Mesenteric fat pad (tissue), 1 donor: ENCODE measurements at places on chromosomes 5 and 9. TPM values are rescaled to one million over a fixed set of nuclear protein-coding genes. Genes with fewer than 3 reads are reported as not detected.
A peak's percentile ranks its signal among the peaks of the same experiment; 100 is the strongest.

DNA sequence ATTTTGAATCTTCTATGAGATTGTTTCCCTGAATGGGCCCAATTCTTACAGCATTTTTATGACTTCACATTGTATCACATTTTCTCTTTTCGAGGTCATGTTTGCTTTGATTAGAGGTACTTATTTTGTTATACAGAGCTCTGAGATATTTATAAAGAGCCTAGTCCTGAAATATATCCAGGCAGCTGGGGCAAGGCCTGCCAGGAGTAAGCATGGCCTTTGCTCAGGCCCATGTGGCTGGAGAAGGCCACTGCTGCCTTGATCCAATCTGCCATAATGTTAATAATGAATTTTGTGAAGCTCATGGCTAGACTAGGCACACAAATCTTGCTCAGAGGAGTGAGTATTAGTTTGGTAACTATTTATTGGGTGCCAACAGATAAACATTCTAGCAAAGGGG is 96.0 kb downstream of the TARS1 start:
- no peak for DNase-seq

- no peak for DNase-seq
Measured at GRCh38 chr5:153891394-153891793, 147.3 kb downstream of the FAM114A2 start.

DNA sequence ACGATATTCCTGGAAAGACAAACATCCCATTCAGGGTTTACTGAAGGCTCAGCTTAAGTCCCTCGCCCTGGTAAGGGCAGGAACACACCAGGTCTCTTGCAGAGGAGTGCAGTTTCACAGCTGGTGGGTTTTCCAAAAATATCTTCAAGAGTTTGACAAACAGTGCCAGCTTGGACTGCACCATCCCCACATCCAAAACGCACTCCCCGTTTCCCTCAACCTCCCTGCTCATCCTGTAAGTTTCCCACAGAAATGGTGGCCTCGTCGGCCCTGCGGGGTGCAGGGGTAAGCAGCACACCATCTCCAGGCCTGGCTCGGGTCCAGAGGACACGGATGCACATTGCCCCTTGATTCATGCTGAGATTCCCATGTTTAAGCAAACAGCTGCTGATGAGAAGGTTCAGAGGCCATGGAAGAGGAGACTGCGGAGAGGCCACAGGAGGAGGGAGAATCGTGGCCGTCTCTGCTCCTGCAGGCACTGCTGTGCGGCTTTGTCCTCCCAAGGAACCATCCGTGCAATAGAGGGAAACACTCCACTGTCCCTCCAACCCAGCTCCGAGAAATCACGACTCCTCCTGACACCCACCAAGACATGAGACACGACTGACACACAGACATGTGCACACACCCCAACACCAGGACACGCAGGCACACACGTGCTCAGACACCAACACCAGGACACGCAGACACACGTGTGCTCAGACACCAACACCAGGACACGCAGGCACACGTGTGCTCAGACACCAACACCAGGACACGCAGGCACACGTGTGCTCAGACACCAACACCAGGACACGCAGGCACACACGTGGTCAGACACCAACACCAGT is 24.0 kb upstream of the SLC12A7 start:
- DNase-seq = no peak

DNA sequence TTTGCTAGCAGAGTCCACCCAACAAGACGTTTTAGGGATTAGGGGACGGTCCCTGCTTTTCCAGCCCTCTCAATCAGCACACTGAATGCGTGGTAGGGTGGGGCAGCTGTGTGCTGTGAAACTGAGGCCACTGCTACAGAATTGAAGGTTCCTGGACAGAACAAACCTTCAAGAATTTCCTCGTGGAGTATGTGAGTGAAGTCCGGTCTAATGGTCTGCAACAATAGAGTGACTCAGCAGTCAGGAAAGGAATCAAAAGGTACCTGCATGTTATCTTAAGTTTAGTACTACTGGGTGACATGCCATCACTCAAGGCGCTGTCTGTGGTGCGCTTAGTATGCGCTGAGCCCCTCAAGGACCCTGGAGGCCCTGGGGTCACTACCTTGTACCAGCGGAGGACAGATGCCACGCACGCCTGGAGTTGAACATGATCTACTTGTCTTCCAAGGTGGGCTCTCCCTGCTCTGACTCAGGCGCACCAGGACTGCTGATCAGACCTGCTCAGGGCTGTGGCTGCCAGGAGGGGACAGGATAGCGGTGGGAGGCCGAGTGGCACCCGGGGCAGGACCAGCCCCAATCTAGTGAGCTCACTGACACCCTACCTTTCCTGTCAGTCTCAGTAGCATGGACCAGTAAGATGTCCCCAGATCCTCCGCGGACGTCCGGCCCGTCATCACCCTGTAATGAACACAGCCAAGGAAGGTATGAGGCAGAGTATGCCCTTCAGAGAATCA is 50.5 kb downstream of the PRRT1B start:
- no peak for DNase-seq

- DNase-seq = no peak
Measured at GRCh38 chr5:149922950-149923349, 21.6 kb downstream of the PDE6A start.

DNA sequence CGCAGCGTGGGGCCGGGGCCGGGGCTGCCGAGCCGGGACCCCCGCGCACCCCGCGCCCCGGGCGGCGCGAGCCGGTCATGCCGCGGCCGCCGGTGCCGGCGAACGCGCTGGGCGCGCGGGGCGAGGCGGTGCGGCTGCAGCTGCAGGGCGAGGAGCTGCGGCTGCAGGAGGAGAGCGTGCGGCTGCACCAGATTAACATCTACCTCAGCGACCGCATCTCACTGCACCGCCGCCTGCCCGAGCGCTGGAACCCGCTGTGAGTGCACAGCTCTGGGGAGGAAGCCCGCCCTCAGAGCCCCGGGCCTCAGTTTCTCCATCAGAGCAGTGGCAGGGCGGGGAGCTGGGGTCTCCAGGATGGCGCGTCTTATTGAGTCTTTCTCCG is 335 bp downstream of the GALNT12 start:
- no peak for DNase-seq

- no peak for DNase-seq
Measured at GRCh38 chr9:38708759-38709158, 11.2 kb downstream of the FAM240B start.

DNA sequence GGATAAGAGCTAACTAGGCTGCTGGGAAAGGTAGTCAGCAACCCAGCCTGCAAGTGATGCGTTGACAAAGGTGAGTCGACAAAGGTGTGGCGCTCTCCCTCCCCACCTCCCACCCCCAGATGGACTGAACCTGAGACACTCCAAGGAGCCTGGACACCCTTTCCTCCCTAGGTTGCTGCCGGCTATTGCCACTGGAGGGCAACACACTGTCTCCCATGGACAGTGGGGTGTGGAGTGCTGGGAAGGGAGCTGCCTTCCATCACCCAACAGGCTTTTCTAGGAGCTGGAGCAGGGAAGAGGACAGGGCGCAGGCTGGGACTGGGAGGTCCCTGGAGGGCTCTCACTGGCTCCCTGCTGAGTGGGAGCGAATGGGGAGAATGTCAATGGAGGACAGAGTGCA is 75.4 kb upstream of the ARAP3 start:
- no peak for DNase-seq

GRCh38 chr5:73985145-73985544 is 359.1 kb downstream of the ARHGEF28 start:
- no peak for DNase-seq

- DNase-seq = no peak
Measured at GRCh38 chr9:119968836-119969707, 599.8 kb upstream of the BRINP1 start.

GRCh38 chr5:54415147-54415546 is 40.4 kb upstream of the HSPB3 start:
- no peak for DNase-seq

DNA sequence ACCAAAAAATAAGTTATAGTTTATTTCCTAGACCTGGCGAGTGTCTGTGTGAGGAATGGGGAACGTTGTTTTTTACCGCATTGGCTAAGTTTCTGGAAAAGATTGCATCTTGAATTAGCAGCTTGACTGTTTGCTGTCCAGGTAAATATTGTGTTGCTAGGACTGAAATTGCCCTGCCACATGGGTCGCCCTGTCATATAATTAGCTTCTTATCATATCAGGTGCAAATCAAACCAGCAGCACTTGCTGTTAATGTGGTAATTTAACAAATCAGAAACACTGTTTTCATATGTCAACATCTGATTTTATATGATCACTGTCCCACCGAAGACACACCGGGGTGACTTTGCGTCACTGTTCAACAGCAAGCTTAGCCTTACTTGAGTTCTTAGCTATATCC is 63.7 kb upstream of the ZNF622 start:
- DNase-seq = no peak

DNA sequence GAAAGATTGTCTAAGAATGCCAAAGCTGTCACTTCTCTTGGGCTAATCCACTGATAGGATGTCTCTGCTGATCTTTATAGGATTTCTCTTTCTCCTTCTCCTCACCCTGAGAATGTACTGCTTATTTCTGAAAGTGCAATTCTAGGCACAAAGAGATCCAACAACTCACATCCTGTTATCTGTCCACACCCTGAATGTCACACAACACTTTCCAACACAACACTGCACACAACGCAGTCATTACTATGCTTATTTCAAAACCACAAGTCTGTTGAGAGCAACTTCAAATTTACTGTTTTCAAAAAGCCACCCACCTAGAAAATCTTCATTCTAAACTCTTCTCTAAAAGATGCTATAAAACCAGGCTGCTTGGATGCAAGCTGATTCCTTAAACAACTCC is 215.0 kb downstream of the ROR2 start:
- no peak for DNase-seq

DNA sequence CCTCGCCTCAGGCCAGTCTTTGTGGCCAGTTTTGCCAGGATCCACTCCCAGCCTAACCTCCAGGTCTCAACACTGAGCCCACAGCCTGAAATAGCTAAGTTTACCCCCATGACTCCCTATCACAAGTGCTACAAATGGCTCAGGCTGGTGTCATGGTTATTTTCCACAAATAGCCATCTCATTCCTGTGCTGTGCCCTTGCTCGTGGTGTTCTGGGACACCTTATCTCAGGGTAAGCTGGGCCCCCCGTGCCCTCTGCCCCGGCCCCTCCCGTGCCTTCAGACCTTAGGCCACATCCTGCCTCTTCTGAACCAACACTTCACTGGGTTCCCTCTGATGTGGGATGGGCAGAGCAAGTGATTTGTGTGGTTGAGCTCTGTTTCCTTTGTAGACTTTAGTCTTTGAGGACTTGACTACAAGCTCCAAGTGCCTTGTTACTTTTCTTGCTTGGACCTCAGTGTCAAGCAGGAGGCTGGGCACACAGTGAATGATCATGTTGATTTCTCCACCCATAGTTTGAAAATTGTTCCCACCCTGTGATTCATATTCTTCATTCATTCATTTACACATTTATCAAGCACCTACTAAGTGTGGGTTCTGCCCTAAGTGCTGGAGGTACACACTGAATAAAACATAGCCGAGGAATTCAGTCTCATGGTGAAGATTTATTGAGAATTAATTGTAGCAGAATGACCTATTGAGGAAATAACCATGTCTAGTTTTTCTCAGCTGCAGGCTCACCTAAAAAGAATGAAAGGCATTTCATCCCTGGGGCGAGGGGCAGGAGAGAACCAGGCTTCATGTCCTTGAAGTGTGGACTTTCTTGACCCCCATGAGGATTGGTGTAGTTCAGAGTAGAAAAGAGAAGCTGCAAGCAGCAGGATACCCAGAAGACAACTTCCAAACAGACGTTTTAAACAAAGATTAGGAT is 84.5 kb upstream of the CTNNA1 start:
- peak; percentile 72 for DNase-seq

DNA sequence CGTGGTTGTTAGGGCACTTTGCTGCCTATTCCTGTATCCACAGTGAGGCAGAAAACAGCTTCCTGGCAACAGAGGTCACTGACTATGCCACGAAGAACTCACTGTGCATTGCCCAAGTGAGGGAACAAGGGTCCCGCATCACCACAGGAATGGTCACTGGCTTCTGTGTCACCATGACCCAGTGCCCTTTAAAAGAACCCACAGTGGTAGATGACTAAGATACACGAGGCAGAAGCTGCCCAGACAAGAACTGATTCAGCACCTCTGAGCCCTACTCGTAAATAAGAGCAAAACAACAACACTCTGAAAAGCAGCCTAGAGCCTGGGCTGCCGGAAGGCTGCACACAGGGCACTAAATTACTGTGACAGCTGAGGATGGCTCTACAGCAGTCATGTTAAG is 236.6 kb upstream of the RASEF start:
- DNase-seq = no peak

DNA sequence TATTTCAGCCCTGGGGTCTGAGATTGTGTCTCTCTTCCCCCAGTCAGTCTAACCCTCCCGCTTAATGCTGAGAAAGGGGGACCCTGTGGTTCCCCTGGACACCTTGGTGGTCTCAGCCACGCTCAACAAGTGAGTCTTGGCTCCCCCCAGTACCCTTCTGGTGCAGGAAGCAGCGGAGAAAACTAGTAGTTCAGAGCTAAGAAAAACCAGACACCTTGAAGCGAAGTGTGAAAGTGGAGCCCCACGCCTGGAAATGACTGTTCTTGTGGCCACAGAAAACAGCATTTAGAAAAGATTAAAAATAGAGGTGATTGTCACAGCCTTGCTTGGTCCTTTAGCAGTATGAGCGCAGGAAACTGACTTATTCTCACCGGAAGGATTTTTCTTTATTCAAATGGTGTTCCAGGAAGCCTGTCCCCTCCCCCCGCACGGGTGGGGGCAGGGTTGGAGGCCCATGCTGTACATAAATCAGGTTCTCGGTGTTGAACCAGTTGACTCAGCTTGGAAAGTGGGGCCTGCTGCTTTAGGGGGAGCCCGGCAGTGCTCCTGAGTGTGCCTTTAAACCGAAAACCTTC is 8.1 kb downstream of the ARPC5L start:
- DNase-seq = no peak

GRCh38 chr5:116736671-116737070 is 162.0 kb upstream of the SEMA6A start:
- no peak for DNase-seq

DNA sequence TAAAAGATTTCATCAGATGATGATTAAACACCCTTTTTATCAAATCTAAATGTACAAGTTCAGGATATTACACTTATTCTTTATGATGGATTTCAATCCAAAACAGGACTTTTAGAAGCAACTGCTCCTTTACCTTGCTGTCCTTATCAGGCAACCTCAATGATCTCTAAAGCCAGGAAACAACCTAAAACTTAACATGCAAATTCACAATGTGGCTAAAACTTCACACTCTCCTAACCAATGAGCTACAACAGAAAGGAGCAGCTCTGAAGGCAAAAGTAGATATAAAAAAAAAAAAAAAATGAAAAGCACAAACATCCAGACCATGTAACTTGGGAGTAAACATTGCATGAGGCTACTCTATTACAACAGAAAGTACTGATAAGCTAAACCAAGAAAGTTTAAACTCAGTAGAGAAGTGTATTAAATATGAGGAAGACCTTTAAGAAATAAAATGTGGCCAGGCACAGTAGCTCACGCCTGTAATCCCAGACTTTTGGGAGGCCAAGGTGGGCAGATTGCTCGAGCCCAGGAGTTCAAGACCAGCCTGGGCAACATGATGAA is 22.9 kb downstream of the SLC25A51 start:
- no peak for DNase-seq

Gene LPAR1
- total RNA-seq = 42.6 TPM

Gene BRINP1
- not detected for total RNA-seq

Gene IL9
- total RNA-seq = not detected

Gene SLC38A9
- 17.6 TPM for total RNA-seq

Gene C8G
- total RNA-seq = not detected

Gene PRXL2C
- total RNA-seq = 37.0 TPM

Gene PTCD2
- 7.6 TPM for total RNA-seq

Gene SPINK6
- total RNA-seq = not detected

Gene KIF4B
- not detected for total RNA-seq

Gene ADAMTS2
- 79.4 TPM for total RNA-seq

Gene NDOR1
- 10.4 TPM for total RNA-seq

Gene ARHGEF39
- total RNA-seq = 0.58 TPM
